SK-N-DZ (cell line): ENCODE measurements at places on chromosomes 13 and 19.

GRCh38 chr13:45368571-45368970, 27.6 kb upstream of the TPT1 start:
- no peak for DNase-seq

GRCh38 chr19:11783767-11784166, 14.6 kb upstream of the ZNF491 start:
- no peak for DNase-seq

GRCh38 chr13:50676602-50677001, 166.9 kb downstream of the DLEU7 start:
- DNase-seq = no peak

DNA sequence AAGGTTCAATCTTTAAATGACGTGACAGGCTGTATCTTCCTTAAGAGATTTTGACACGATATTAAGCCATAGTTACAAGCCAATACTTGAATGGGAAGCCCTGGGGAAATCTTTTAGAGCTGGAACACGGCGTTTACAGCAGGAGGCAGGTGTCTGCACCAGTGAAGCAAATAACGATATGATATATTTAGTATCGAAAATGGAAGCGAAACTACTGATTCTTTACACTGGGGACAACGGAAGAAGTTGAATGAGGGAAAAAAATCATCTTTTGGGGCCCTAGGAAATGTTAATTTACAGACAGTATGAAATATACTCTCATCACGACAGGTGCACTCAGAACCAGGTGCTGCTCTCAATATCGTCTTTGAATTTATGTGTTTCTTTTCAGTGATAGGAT, 793.9 kb upstream of the PCDH20 start:
- DNase-seq = no peak

GRCh38 chr13:32381539-32381938, 46.4 kb downstream of the N4BP2L1 start:
- peak; percentile 10 for DNase-seq

DNA sequence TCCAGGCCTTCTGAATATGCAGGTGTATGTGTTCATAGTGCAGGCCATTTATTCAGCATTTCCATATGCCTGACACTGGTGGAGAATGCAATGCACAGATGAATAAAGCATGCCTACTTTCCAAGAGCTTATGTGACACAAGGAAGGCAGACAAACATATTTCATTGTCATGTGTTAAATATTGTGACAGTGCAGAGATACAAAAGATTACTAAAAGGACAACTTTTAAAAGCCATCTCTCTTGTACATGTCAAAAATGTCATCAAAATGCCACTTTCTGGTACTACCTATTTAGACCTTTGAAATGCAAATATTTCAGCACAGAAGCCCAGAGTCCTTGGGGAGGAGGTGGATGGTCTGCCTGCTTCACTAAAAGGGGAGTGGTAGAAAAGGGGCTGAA, 254.5 kb downstream of the FGF14 start:
- DNase-seq = no peak

DNA sequence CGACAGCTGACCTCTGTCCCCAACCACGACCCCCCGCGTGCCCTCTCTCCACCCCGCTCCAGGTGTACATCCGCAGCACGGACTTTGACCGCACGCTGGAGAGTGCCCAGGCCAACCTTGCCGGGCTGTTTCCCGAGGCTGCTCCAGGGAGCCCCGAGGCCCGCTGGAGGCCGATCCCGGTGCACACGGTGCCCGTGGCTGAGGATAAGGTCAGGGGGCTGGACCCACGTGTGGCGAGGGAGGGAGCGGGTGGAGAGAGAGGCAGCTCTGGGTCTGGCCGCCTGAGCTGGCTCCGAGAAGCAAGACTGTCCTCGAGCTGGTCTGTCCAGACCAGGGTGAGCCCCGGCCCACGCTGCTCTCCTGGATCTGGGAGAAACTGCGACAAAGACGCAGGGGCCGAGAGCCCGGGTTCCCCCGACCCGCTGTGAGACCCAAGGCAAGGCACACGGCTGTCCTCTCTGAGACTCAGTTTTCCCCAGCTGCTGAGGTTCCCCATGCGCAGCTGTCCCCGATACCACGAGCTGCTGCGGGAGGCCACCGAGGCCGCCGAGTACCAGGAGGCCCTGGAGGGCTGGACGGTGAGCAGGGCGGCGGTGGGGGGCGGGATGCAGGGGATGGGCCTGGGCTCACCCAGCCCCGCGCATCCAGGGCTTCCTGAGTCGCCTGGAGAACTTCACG, 1.5 kb downstream of the ACP4 start:
- DNase-seq = no peak

- no peak for DNase-seq
These were observed 451 bp downstream of the NOSIP start for GRCh38 chr19:49579947-49580263.

DNA sequence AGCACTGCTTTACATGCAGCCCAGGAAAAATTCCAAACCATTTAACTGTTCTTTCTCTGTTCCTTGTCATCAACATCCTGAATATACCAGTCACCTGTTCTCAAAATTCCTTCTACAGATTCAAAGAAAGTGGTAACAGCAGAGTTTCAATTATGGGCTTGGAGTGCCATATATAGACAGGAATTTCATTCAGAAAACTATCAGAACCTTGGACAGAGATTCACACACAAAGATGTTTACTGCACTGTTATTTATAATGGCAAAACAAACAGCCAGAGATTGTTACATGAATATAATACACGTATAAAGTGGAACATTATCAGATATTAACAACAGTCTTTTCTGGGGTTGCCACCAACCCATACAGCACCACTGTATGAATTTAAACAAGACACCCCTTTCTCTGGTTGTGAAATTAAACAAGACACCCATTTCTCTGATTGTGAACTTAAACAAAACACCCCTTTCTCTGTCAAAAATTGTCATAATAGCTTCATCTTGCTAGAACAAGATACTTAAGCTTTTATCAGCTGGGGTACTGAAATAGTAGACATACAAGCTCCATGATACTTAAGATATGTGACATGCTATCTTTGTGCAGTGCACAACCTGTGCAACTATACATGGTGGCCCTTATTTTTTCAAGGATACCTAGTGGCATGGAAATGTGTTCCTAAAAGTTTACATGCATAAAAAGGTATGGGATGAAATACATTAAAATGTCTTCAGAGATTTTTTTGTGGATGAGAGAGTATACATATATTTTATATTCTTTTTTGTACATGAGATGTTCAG, 12.6 kb downstream of the CACNA1A start:
- no peak for DNase-seq

- DNase-seq = no peak
These were observed 4.1 kb upstream of the SIGLEC6 start for GRCh38 chr19:51535535-51535934.

DNA sequence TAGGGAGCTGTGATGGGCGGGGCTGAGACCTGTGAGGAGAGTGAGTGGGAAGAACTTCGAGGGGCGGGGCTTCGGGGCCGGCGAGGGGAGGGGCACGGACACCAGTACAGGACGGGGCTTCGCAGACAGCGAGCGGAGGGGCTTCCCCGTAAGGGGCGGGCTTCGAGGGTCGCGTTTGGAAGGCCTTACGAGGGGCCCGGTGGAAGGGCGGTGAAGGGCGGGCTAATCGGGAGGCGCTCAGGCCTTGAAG, 4.1 kb upstream of the EMP3 start:
- peak; percentile 88 for DNase-seq

DNA sequence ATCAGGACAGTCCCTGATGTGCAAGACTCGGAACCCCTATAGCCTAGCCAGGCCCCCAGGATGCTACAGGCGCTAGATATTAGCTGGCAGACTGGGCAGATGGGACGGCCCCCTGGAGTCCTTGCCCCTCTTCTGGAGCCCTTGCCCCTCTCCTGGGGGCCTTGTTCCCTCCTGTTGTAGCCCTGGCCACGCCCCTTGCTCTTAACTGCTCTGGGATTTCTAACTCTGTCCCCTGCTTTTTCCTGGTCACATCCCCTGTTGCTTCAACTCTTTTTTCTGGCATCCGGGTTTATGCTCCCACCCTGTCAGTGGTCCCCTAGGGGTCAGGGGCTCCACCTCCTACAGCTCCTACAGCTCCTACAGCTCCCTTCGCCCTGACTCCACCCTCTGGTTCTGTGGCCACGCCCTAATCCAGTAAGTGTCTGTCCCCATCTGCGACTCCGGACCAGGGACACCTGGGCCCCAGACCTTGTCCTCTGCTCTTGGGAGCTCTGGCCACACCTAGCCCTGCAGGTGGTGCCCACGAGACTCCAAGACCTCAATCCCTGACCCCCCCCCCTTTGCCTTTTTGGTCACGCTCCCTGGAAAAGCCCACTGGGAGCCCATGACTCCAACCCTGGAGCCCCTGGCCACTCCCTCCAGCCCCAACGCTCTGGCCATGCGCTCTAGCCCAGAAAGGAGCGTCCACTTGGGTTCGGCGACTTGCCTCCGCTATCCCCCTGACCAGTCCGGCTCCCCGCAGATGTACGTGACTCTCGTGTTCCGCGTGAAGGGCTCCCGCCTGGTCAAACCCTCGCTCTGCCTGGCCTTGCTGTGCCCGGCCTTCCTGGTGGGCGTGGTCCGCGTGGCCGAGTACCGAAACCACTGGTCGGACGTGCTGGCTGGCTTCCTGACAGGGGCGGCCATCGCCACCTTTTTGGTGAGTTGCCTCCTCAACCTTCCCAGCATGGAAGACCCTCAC, 6.8 kb downstream of the PLPPR2 start:
- DNase-seq = no peak

DNA sequence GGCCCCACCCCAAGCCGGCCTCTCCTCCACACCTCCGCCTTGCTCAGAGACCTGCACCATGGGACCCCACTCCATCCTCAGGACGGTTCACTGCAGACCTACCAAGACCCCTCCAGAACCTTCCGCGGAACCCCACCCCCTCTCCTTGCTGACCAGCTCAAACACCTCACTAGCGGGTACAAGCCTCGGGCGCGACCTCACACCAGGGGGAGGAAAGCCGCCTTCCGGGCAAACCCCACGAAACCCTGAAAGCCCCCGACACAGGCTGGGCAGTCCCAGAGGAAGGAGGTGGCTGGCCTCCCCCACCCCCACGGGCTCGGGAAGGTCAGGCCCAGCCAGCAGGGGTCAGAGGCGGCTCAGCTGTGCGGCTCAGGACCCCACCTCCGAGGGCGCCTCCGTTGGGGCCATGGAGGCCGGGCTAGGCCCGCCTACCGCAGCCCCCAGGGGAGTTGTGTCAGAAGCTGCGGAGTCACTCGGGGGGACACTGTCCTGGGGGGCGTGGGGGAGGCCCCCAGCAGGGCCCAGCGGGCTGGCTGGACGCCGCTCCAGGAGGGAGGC, 9.8 kb downstream of the GRIN3B start:
- DNase-seq = no peak

GRCh38 chr13:100208626-100209025, 119.7 kb downstream of the PCCA start:
- DNase-seq = no peak

DNA sequence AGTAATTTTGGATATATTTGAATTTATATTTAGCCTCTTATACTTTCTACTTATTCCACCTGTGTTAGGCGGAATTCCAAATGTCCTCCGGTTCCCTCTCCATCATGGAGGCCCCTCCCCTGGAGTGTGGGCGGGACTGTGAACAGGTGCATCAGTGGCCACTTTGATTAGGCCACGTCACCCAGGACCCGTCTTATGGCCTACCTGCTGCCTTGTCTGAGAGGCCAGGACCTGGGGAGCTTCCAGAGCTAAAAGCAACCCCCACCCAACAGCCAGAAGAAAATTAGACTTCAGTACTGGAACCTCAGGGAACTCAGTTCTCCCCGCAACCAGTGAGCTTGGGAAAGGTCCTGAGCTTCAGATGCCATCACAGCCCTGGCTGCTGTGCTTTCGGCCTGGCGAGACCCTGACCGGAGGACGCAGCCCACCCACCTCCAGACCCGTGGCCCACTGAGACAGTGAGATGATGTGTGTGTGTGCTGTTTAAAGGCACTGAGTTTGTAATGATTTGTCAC, 200.2 kb upstream of the SOX1 start:
- no peak for DNase-seq

GRCh38 chr19:21439201-21439751, 42.3 kb downstream of the ZNF493 start:
- no peak for DNase-seq

- DNase-seq = no peak
These were observed 5.2 kb upstream of the TM6SF2 start for GRCh38 chr19:19278315-19278714.

DNA sequence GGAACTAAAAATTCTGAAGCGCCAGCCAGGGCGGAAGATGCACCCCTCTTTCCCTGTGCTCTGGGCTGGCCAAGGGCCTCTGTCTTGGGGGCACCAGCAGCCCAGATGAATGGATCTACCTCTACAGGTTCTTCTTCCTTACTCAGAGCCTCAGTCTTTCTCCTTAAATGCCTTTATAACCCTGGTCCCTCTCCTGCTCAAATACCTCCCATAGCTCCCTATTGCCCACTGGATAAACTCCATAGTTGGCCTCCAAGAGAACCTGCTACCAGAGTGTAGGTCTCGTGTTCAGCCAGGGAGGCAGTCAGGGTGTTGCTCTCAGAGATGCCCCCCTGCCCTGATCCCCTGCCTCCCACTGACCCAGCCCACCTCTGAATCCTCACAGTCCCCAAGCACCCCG, 30.5 kb downstream of the OR10H4 start:
- DNase-seq = no peak

- DNase-seq = peak; percentile 65
These were observed at the start of gene SHISA2 for GRCh38 chr13:26051657-26052311. SHISA2 (minus strand) TSS chr13:26052016; CDS start chr13:26050975, 1,041 bp downstream.

GRCh38 chr19:15813916-15814315, 1.5 kb downstream of the OR10H1 start:
- no peak for DNase-seq

DNA sequence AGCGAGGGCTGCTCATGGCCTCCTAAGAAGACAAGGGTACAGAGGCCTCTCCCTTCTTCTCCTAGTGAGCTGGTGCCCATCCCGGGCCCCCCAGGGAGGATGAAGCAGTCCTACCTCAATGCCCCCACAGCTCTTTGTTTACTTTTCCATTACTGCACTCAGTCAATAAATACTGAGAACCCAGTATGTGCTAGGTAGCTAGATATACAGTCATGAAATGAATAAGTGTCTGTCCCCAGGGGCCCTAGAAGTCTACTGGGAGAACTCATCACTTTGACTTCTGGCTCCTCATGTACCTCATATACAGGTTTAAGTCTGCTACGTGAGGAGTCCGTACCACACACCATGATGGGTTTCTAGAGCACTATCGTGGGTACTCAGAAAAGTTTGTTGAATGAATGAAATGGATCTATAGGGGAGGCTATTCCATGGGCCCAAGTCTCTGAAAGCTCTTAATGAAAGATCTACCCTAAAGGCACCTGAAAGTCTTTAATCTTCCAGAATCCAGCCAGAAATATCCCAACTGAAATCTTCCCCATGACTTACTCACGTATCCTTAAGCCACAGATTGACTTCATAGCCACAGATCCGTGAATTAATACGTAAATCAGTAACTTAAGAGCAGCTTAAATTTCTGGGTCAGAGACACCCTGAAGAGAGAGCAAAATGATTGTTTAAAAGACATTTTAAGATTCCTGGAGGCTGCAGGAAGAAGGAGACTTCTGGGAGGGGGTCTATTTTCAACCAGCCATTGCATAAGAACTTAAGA, 51.6 kb upstream of the POMP start:
- DNase-seq = no peak

DNA sequence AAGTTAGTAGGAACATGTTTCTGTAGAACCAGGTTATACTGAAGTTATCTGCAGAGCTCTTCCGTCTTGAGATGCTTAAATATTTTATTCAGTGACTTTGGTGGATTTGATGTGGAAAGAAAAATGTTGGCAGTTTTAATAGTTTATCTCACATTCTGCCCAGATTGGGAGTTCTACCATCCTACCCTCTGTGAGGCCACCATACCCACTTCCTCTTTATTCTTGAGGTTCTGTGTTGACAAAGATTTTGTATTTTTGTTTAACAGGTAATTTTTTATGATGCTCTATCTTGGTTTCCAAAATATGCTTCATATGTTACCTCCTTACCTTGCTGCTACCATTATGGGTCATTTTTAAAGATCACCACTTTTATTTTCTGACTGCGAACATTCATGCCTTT, 156.2 kb upstream of the ATXN8OS start:
- DNase-seq = no peak
